ENCODE measurements at places on chromosomes 11 and 22.

DNA sequence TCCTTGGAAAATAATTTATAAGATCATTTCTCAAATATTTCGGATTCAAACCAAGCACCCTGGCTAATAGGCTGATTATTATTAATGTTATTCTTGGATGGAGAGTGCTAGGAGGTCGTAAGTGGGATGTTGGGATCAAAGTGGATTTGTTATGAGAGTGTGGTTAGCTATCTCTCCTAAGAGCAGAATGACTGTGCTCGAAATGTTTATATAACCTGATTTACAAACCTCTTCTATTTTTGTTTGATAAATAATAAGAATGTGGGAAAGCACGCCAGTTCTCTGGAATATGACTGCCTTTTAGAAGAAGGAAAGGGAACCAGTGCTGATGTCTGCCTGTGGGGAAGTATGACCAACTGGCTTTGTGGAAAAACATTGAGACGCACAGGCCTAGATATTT is 527.5 kb downstream of the NTM start:
- DNase-seq: no peak

DNA sequence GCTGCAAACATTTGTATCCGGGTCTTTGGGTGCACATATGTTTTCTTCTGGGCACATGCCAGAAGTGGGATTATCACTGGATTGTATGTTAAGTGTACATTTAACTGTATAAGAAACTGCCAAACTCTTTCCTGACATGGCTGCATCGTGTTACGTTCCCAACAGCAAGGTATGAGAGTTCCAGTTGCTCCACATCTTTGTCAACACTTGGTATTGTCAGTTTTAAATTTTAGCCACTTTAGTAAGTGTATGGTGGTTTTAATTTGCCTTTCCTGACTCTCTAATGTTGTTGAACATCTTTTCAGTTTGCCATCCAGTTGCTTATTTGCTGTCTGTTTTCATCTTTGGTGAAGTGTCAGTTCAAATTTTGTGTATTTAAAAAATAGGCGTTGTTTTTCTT is 22.5 kb upstream of the SMIM38 start:
- no peak for DNase-seq

DNA sequence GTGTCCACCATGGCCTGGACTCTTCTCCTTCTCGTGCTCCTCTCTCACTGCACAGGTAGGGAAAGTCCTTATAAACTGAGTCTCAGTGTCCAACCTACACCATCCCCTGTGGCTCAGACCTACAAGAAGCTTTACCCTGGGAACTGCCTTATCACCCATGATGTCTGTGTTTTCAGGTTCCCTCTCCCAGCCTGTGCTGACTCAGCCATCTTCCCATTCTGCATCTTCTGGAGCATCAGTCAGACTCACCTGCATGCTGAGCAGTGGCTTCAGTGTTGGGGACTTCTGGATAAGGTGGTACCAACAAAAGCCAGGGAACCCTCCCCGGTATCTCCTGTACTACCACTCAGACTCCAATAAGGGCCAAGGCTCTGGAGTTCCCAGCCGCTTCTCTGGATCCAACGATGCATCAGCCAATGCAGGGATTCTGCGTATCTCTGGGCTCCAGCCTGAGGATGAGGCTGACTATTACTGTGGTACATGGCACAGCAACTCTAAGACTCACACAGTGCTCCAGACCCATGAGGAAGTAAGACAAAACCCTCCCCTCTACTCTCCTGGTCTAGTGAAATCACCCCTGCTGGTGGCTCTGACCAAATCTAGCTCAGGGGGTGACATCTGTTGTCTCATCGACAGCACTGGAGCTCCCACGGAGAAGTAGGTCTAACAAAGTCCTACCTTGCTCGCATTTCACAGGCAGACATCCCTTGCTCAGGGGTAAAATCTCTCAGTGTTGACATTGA is 74.3 kb downstream of the VPREB1 start:
- DNase-seq: no peak

GRCh38 chr11:103851166-103851651 is 185.2 kb upstream of the DDI1 start:
- DNase-seq: no peak

- DNase-seq: no peak
Observed at GRCh38 chr11:3015796-3016195, 23.7 kb upstream of the NAP1L4 start.

GRCh38 chr11:119672597-119672996 is 56.4 kb downstream of the NECTIN1 start:
- no peak for DNase-seq

DNA sequence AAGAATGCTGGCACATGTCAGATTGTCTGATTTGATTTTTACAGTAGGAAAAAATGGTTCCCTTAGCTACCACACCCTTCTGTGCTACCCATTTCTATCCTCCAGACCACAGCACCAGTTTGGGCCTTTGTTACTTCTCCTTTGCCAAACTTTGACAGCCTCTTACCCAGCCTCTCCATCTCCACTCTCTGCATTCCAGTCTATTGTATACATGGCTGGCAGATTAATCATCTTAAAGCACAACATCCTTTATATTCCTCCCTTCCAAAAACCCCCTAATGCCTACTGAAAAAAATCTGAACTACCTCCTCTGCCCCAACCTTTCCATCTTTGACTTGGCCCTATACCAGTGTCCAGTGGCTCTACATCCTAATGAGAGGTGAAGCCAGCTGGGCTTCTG is 10.8 kb upstream of the PANX1 start:
- no peak for DNase-seq

GRCh38 chr11:8059030-8059429 is 22.0 kb upstream of the TUB start:
- no peak for DNase-seq

DNA sequence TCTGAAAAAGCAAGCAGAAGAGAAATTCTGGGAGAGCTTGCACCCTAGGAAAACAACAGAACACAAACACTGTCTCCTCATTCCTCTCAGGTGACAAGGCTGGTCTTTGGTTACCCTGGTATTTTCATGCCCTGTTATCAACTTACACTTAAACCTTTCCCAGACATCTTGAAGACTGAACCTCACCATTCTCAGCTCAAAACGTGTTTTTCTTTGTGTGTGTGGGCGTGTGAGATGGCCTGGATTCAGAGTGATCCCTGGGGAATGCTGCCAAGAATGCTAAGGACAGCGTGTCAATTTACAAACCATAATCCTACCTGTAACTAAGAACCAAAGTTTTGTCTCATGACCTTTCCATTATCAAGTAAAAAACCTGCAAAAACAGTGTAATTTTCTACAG is 33.3 kb downstream of the ELF5 start:
- no peak for DNase-seq

GRCh38 chr11:130738611-130739010 is 177.7 kb downstream of the SNX19 start:
- DNase-seq: no peak

DNA sequence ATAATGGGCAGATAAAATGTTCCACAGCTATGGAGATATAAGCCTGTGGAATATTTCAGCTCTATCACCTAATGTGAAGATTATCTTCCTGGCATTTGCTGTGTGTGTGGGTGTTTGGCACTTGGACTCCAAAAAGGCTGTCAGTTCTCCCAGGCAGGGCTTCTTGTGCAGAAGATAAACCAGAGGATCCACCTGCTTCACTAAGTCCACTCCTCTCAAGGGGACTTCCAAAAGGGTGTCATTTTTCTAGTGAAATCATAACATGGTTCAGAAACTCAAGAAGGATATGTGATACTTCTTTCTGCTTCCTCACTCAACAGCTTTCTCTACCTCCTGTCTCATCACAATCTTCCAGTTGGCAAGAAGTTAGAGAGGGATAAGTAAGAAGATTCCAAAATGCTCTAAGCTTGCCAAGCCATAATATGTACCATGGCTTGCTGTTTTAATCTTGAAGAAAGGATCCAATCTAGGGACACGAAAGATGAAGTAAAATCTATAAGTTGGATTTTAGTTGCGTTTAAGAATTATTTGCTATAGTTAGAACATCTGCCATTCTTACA is 206.2 kb upstream of the MTMR2 start:
- DNase-seq: no peak

DNA sequence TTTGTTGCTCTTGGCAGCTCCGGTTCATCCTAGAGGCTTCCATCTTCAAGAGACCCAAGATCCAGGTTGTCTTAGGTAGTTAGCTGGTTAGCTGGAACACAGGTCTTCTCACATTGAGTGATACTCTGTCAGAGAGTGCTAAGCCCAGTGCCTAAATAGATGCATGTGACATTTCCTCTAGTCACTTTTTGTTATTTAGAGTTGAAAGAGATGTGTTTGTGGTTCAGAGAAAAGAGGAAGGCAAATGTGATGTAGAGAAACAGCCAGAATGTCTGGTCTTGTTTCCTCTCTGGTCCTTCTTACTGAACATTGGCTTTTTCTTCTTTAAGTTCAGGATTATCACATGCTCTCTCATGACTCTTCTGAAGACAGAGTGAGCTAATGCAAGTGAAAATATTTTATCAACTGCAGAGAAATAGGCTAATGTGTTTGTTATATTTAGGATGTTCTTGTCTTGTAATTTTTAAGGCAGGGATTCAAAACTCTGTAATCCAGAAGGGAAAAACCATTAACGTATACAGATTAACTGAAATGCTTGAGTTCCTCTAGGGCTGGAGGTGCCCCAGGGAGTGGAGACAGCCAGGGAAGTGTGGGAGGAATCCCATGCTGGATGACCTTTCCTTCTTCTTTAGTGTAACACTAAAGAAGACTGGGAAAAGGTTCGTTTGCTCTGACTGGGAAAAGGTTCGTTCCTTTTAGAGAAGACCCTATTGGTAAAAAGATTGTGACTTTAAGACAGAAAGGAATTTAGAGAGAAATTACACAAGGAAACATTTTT is 75.4 kb downstream of the SWAP70 start:
- DNase-seq: peak; percentile 65

GRCh38 chr11:123461164-123461563 is 31.1 kb downstream of the GRAMD1B start:
- DNase-seq: no peak

GRCh38 chr11:441418-442274 is at the start of gene ANO9:
Gene ANO9 (minus strand): TSS chr11:442011. CDS start chr11:441926, 85 bp downstream.
- no peak for DNase-seq

DNA sequence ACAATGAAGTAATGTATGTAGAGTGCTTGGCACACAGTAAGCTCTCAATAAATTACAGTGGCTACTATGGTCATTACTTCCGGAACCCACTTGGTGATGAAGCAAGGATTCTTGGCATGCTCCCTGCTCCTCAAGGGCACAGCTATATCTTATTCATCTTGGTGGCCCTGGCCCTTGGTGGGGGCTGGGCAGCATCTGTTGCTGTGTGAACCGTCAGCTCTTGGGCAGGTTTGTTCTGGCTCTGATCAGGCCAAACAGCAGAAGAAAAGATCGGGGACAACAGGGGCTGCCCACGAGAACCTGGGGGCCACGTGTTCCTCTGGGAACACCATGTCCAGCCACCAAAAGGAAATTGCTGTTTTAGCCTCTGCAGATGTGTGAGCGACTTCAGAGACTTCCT is 136.9 kb upstream of the SYT13 start:
- no peak for DNase-seq

GRCh38 chr11:121927097-121927785 is 188.8 kb downstream of the BLID start:
- DNase-seq: no peak

GRCh38 chr22:29798801-29799200 is 31.6 kb downstream of the UQCR10 start:
- no peak for DNase-seq

- no peak for DNase-seq
Observed at GRCh38 chr11:88158081-88158480, 17.2 kb downstream of the RAB38 start.

DNA sequence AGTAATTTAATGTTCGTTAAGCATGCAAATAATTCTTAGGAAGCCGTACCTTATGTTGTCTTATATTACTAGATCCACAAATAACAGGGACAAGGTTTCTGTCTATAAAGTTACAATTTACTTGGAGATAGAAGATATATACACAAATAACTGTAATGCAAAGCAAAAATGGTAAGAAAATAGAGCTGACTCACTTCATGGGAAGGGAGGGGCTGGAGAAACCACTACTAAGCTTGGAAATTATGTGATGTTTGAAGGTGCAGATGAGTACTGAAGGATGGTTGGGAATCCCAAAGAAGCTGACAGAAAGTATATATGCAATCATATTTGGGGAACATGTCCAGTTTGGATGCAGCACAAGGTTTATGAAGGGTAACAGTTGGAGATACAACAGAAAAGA is 4.0 kb downstream of the NPAT start:
- no peak for DNase-seq

GRCh38 chr11:65448074-65448417 is 25.4 kb downstream of the NEAT1 start:
- DNase-seq: no peak

- DNase-seq: no peak
Observed at GRCh38 chr11:15735706-15736105, 620.6 kb downstream of the SOX6 start.

GRCh38 chr11:78990261-78990660 is 415.6 kb upstream of the NARS2 start:
- DNase-seq: no peak

DNA sequence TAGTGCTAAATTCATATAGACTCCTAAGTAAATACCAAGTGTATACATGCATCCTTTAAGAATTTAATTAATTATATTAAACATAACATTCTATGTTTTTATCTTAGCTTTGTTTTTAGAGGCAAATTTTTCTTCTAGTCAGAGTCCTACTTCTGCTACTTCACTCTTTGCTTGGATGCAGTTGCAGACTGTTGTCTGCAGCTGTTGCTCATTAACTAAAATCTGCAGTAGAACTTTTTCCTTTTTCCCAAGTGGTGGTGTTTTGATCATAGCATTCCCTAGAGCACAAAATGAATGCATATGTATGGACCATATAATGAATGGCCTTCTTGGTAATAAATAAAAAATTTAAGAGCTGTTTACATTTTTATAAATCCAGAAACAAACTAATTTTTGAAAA is 198.3 kb downstream of the CASP12 start:
- no peak for DNase-seq

GRCh38 chr22:43860126-43860525 is 2.2 kb downstream of the SULT4A1 start:
- no peak for DNase-seq

DNA sequence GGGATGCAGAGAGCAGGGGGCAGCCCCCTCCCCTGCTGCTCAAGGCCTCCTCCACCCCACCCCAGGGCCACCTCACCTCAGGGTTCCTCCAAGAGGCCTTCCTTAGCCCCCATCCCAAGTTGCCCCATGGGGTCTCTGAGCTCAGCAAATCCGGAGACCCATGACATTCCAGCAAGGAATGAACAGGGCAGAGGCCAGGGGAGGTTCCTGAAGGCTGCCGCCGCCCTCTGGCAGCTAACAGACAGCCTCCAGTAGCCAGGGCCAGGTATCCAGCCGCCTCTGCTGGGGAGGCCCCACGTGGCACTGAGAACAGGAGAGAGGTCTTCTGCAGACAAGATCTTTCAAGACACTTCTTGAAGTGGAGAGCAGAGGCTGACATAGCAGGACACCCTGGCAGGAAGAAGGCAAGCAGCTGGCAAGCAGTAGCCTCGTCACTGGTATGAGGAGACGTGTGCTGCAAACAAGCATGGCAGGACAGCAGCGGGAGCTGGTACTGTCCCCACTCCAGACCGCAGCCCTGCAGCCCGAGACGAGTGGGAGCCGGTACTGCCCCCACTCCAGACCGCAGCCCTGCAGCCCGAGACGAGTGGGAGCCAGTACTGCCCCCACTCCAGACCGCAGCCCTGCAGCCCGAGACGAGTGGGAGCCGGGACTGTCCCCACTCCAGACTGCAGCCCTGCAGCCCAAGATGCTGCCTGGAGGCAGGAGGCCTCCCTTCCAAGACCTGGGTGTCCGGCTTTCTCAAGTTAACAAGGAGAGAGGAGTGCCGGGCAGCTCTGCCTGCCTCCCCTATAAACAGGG is 190.6 kb downstream of the IGLL1 start:
- no peak for DNase-seq

GRCh38 chr11:61701242-61701886 is 21.2 kb downstream of the DAGLA start:
- DNase-seq: peak; percentile 90
